ENCODE measurements at places on chromosomes 3 and 15.

DNA sequence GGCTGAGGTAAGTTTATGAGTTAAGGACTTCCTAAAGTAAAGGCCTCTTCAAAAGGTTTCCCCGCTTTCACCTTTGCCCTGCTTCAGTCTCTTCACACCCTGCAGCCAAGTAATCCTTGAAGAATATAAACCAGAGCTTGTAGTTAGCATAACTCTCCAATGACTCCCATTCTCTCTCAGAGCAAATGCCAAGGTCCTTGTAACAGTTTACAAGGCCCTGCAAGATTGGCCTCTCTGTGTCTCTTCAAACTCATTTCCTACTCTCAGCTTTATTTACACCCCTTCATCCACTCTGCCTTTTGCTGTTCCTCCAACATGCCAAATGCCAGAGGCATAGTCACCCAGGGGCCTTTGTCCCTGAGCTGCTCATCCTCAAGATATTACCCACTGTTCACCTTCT is 60.5 kb upstream of the MME start:
- no peak for DNase-seq

DNA sequence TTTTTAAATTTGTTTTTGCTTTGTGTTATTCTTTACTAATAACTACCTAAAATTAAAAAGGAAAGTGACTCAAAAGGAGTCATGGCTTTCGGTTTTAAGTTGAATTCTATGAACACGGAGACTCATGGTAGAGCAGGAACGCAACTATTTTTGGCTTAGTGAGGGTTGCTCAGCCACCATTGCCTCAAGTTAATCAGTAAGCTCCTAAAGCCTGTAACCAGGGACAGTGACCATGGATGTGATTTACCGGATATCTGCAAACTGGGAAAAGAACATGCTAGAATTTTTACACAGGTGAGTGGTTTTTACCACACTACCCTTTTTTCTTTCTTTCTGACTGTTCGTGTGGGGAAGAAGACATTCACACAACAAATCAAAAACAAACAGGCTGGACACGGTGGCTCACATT is 11.8 kb downstream of the SLC12A8 start:
- DNase-seq: no peak

GRCh38 chr3:156738251-156738650 is 63.9 kb downstream of the TIPARP start:
- no peak for DNase-seq

DNA sequence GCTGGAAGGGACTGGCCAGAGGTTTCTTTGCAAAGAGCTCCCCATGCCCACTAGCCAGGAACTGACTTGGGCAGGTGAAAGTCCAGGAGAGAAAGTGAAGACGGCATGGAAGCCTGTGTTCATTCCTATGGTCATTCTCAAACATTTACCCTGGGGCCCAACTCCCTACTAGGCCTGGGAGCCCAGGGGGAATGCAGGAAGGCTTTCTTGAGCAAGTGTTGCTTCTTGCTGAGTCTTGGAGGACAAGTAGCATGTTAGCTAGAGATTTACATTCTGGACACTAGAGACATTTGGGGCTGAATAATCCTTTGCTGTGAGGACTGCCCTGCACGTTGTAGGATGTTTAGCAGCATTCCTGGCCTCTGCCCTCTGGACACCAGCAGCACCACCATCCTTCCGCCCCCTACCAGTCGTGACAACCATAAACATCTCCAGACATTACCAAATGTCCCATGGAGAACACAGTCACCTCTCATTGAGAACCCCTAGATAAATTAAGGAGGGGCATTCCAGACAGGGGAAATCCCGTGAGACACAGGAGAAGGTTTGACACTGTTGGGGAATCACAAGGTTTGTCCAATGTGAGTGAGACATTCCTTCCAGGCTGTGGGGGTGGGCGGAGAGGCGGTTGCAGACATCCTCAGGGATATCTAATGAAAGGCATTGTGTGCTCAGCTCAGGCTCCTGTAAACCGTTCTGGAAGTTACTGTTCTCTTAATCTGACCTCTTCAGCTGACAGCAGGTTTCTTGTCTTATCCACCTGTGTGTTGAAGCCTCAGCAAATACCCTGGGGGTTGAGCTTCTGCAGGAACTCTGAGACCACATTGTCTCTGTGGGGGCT is 236.2 kb downstream of the TLE3 start:
- no peak for DNase-seq

DNA sequence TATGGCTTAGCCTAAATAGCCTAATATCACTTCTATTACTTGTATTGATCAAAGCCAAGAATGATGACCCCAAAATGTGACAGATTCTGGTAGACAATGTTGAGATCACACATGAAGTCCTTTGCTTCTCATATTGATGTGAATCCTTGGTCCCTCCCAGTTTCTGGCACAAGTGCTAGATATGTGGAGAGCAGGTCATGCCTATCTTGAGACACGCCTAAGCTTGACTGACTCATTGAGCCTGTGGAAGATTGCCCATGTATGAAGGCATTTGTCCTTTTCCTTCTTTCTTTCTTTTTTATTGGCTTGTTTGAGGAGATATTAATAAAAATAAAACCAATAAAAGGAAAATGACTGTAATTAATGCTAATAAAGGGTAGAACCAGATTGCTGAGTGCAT is 54.0 kb upstream of the TMEM108 start:
- DNase-seq: no peak

- DNase-seq: no peak
Measured at GRCh38 chr3:185335799-185336198, 27.1 kb upstream of the MAP3K13 start.

GRCh38 chr3:81643721-81644120 is 117.7 kb downstream of the GBE1 start:
- DNase-seq: no peak

DNA sequence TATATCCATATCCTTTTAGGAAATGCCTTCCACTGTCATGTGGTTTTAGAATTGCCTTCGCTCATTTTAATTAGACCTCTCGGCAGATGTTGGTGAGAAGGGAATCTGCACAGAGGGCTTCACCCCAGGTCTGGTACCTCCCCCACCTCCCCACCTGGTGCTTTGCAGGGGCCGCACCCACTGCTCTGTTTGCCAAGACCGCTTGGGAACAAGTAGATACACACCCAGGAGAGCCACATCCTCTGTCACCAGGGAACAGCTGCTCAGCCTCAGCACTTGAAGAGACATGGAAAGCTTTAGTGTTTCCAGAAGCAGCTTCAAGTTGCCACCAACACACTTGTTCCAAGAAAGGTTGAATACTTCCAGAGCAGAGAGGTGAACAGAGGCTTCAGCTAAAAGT is 21.8 kb downstream of the LRRC31 start:
- no peak for DNase-seq

DNA sequence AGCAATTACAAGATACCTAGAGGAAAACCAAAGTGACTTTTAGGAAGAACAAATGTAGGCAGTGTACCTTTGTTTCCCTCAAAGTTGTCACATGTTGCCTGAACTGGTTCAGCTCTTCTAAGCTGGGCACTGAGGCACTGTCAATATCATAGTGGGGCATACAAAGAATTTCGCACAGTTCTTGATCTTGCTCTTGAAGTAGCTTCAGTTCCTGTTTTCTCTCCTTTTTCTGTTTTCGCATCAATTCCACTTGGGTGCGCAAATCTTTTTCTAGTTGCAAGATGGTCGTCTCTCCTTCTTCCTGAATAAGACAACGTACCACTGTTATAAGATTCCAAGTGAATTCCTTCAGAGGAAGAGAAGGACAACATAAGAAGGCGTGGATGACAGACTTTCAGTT is 12.7 kb downstream of the PRC1 start:
- no peak for DNase-seq

GRCh38 chr3:36635731-36636130 is 128.6 kb downstream of the DCLK3 start:
- DNase-seq: no peak

- no peak for DNase-seq
Measured at GRCh38 chr15:101604124-101604874, 47.9 kb downstream of the TM2D3 start.

DNA sequence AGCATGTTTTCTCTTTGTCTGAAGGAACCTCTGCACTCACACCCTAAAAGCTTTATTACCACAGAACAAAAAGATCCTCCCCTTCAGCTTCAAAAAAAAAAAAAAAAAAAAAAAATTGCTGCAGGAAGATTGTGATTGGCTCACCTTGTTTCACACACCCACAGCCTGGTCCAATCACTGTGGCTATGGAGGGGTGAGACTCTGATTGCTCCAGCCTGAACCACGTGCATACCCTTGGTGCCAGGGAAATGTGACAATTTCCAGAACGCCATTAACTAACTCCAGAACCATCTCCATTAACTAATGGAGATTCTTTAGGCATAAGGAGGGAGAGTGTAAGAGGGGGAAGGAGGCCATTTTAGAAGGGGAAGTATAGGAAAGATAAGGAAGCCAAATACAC is 106.5 kb upstream of the CRBN start:
- DNase-seq: no peak

DNA sequence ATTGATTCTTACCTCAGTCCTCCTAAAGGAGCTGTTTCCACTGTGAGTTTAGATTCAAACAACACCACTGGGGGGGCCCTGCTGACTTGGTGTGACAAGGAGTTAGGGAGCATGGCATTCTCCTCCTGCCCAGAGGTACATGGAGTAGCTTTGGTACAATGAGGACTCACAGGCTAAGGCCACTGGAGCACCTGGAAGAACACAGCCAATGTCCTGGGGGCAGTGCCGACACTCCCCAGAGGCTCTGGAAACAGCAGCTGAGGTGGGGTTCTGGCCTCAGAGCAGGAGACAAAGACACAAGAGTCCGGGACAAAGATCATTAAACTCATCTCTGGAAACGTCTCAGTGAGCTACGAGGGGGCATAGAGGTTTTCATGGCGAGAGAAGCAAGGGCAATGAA is 69.7 kb upstream of the POMGNT2 start:
- DNase-seq: no peak

Measured in activated naive CD4-positive, alpha-beta T cell (primary cell).